Skin of body (tissue), 3 donors: ENCODE measurements at places on chromosomes 2 and 18. TPM values are rescaled to one million over a fixed set of nuclear protein-coding genes. Genes with fewer than 3 reads are reported as not detected.

Gene DSG4
- 12.5 TPM for total RNA-seq

Gene PLCD4
- total RNA-seq, result 2.8 TPM

- DNase-seq, result peak; percentile 65
Measured at GRCh38 chr2:200077210-200077650, 121.8 kb downstream of the MAIP1 start.

Gene GNAL
- 4.1 TPM for total RNA-seq

Gene LNPK
- 27.2 TPM for total RNA-seq

DNA sequence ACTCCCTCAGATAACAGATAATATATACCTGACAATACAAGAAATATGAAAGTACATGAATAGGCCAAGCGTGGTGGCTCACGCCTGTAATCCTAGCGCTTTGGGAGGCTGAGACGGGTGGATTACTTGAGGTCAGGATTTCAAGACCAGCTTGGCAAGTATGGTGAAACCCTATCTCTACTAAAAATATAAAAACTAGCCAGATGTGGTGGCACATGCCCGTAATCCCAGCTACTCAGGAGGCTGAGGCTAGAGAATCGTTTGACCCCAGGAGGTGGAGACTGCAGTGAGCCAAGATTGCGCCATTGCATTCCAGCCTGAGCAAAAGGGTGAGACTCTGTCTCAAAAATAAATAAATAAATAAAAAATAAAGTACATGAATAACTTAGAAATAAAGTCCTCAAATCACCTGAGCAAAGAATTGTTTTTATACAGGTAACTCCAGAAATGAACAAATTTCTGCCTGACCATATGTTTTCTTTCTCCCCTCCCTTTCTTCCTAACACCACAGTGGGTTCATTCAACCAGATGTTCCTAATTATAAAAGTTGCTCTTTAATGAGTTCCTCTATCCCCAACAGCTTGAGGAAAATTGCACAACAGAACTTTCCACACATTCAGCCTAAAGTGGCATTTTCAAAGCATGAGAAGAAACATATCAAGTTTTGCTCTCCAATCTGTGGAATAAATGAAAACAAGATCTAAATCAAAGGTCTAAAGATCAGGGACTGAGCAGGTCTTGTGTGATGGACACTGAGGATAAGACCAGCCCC is 33.6 kb upstream of the AP1S3 start:
- peak; percentile 15 for DNase-seq

- peak; percentile 63 for DNase-seq
Measured at GRCh38 chr2:43026426-43027096, 199.8 kb downstream of the ZFP36L2 start.

Gene KYNU
- 3.2 TPM for total RNA-seq

DNA sequence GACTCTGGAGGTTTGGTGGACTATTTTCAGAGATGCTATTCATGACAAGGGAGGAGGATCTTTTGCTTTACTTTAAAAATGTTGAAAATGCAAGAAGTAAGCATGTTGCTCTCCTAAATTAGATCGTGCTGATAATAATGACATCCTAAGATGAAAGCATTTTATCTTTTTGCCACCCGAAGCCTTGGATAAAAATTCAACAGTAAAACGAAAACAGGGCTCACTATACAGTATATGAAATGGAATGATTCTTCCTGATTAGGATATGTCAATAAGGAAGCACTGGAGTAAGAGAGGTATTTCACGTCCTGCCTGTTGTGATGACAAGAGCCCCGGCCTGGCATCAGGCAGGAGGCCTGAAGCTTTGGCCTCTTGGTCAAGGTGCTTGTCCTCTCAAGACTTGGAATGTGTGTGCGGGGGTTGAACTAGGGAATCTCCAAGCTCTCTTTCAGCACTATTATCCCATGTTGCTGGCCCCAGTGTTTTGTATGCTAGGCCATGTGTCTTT is 306.0 kb downstream of the MTX2 start:
- no peak for DNase-seq
